ENCODE measurements at places on chromosomes 4 and X.

- DNase-seq = no peak
Observed at GRCh38 chr4:138458751-138459150, 216.6 kb upstream of the SLC7A11 start.

- DNase-seq = no peak
Observed at GRCh38 chrX:53255738-53256191, 25.6 kb downstream of the IQSEC2 start.

DNA sequence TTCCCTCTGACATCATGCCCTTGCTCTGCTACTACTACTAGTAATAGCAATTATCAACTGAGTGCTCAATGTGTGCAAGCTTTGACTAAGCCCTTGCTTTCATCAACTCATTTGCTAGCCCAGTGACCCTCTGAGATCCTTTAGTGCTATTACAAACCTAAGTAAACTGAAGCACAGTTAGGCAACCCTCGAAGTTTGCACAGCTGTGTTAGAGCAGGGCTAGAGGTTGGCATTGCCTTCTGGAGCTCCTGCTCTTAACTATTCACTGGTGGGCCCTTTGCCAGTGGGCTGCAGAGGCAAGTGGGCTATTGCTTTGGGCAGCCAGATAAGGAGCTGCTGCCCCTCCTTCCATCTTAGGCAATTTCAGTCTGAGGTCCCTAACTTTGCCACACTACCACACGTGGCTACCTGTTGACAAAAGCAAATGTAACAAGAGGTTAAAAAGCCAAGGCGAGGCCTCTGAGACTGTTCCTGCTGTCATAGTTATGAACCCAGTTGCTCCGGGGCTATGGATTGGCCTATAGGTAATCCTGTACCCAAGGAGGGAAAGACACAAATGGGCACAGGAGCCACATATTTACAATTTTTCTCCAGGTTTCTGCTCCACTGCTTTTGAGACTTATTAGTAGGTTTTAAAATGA is 41.5 kb upstream of the ANKRD50 start:
- no peak for DNase-seq

- no peak for DNase-seq
Observed at GRCh38 chrX:9943420-9943819, 23.7 kb upstream of the CLDN34 start.

- DNase-seq = peak; percentile 16
Observed at GRCh38 chrX:15416133-15416993, 32.1 kb upstream of the VEGFD start.

GRCh38 chr4:168550064-168550766 is 53.4 kb downstream of the PALLD start:
- peak; percentile 87 for DNase-seq

GRCh38 chr4:21811565-21811964 is 137.0 kb downstream of the KCNIP4 start:
- peak; percentile 75 for DNase-seq

DNA sequence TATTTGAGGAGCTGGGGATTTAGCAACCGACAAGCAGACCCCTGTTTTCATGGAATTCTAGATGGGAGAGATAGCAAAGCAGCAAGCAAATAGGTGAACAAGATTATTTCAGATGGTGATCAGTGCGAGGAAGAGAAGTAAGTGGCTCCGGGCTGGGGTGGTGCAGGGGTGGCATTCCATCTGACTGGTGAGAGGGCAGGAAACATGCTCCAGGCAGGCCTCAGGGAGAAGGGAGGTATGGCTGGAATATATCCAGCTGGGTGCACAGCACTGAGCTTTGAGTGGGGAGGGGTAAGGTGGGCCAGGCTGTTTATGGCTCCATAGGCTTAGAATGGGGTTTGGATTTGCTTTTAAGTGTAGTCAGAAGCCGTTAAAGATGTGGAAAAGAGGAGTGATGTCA is 21.2 kb downstream of the PTTG2 start:
- no peak for DNase-seq

DNA sequence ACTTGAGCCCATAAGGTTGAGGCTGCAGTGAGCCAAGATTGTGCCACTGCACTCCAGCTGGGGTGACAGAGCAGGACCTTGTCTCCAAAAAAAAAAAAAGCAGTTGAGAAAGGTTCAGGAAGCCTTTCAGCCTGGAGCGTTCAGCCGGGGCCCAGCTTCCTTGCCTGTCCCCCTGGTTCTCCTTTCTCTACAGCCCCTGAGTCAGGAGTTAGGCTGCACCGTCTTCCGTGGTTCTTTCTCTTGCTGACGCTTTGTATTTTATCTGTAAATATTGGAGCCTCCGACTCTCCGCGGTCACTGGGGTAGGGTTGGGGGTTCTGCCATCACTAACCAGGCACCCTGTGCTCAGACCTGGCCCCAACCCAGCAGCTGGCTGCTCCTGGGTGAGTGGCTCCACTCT is 13.8 kb upstream of the UVSSA start:
- no peak for DNase-seq

DNA sequence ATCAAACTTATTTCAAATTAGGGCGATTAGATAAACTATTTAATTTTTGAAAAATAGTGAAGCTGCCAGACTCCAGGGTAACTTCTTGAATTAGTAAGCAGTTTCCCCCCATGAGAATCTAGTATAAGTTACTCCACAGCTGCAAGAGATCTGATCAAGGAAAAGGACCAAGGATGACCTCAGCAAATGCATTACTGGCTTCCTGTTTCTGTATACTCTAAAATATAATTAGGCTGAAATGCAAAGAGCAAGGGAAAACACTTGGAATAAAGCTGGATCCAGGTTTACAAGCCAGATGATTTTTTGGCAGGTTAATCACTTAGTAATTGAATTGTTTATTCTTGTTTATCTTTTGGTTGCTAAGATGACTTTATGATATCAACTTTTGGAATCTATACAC is 13.4 kb upstream of the P2RY10 start:
- DNase-seq = no peak

Measured in fibroblast of skin of back (primary cell).